ENCODE measurements at places on chromosomes 4 and X.

GRCh38 chr4:19262467-19262866, 989.2 kb upstream of the SLIT2 start:
- DNase-seq = no peak

DNA sequence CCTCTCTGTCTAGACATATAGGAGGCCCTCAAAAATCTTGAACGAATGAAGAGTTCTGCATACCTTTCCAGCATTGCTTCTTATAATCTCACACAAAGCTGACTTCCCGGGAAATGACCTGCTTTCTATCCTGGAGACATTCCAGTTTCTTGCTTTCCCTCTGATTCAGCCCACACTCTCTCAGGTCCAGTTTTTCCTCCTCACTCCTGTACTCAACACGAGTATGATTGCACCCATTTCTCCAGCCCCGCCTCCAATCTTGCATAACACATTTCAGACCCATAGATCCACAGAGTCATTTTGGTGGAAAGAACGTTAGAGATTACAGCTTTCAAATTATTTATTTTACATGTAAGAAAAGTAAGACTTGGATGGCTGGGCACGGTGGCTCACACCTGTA, 127.5 kb upstream of the TLR3 start:
- DNase-seq = no peak

DNA sequence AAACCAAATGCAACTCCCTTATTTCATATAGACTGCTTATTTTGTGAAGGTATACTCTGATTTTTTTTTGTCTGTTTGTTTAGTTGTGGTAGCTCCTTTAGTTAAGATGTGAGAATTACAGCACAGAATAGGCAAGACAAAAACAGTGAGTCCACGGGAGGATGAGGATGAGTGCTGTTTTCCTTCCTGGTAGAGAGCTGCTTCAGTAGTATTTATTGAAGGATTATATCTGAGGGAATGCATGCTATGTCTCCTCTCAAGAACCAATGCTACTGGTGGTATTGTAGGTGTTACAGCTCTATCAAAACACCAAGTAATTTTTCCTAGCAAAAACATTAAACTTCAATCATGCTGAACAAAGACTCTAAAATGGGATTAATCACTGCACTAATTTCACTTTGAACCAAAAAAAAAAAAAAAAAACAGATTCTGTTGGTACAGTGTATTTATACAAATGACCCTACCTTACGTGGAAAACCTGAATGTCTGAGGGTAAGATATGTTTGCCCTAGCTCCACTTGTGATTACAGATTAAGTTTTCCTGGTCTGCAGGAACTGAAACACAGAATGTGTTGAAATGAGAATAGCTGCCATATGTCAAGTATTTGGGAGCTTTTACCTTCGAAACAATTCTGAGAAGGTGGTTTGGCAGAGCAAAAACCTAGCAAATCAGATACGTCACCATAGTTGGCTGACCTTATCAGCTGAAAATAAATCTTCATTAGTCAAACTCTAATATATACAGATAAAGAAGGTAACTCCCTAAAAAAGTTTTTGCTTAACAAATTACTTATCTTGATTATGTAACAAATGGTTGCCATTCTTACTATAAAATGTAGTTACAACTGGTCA, 40.3 kb downstream of the PPP3CA start:
- no peak for DNase-seq

GRCh38 chrX:149540131-149540620, 636 bp upstream of the EOLA1 start:
- DNase-seq = peak; percentile 55

DNA sequence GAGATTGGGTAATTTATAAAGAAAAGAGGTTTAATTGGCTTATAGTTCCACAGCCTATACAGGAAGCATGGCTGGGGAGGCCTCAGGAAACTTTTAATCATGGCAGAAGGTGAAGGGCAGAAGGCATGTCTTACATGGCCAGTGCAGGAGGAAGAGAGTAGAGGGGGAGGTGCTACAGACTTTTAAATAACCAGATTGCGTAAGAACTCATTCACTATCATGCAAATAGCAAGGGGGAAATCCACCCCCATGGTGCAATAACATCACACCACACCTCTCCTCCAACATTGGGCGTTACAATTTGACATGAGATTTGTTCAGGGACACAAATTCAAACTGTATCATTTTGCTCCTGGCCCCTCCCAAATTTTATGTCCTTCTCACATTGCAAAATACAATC, 353.8 kb upstream of the PABPC5 start:
- DNase-seq = no peak

DNA sequence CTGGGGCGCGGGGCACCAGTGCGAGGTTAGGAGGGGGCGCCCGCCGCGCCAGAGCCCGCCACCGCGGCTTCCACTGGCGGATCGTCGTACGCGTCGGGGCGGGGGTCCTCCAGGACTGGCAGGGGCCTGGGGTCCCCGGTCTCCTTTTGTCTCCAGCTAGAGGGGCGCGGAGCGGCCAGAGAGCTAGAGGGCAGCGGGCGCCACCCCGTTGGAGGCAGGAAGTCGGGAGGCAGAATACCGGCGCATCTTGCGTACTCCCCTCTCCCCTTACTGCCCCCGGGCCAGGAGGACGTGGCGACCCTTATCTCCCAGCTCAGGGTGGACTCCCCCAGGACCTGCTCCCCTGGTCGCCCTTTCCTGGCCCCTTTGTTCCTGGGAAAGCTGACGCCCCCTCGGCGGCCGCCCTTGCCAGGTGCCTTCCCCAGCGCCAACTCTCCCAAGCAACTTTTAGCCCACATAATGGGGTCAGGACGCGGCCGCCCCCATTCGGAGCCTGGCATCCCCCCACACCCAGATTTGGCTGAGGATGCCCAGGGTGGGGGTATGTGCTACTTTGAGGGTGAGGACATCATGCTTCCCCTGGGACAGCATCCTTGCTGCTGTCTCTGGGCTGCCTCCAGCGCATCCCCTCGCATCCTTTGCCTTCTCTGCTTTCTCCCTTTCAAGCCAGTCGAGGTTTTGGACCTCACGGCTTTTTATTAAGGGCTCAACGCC, 933 bp downstream of the CNKSR2 start:
- no peak for DNase-seq

- no peak for DNase-seq
Measured at GRCh38 chrX:50103866-50104566, 96.8 kb downstream of the AKAP4 start.

DNA sequence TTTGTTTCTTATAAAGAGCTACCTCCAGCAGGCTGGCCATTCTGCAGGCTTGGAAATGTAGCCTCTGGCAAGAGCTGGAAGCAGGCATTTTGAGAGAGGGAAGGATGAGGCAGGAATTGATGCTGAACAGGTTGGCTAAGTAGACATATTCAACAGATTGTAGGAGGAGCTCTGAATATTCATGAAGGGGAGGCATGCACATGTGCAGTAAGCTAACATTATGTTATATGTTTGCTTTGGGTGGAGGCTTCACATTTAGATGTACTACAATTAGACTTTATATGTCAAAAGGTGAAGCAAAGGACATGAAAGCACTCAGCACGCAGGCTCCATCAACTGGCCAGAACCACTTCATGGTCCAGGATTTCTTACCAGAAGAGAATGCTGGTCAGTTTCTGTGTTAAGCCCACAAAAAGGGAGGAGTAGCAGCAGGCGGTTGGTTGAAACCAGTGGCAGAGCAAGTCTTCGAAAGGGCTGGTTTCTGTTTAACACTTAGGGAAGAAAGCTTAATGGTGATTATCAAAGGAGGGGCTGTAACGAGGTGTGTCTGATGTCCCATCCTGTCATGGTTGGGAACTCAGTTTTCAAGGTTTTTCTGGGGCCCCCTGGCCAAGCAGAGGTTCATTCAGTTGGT, 54.8 kb downstream of the FGFBP1 start:
- no peak for DNase-seq

DNA sequence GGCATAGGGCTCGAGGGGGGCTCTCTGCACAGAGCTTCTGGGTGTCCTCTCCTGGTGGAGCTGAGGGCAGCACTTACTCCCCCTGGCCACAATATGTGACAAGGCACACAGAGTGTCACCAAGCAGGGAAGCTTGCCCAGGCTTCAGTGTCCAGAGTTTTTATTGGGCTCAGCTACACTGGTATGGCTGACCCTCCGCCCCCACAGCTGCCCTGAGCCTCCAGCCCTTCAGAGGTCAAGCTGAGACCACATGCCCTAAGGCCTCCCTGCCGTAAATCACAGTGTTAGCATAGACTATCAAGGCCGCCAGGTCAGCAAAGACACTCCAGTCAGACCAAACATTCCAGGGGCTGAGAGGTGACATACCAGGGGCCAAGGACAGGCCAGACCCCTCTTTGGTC, 59.0 kb downstream of the EVC start:
- DNase-seq = no peak

DNA sequence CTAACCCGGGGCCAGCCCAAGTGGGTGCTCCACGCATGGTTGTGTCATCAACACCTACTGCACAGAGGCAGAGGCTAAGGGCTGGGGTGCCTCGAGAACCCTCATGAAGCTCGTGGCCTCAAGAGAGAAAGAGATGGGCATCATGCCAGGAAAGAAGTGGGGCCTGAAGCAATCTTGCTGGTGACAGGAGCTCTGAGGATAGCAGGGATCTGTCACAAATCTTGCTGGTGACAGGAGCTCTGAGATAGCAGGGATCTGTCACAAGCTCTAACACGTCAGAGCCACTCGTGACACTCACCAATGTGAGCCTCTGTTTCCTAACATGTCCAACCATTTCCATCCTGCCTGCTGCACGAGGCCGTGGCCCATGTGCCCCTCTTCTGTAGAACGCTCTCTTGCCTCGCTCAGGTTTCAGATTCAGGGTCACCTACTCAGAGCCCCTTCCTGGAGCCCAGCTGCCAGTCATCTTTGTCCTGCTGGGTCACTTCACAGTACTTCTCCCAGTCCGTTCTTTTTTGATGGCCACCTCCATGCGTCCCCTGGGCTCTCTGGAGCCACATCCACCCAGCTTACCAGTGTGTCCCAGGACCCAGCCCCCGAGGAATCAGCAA, 21.1 kb downstream of the PNMA6E start:
- DNase-seq = no peak

DNA sequence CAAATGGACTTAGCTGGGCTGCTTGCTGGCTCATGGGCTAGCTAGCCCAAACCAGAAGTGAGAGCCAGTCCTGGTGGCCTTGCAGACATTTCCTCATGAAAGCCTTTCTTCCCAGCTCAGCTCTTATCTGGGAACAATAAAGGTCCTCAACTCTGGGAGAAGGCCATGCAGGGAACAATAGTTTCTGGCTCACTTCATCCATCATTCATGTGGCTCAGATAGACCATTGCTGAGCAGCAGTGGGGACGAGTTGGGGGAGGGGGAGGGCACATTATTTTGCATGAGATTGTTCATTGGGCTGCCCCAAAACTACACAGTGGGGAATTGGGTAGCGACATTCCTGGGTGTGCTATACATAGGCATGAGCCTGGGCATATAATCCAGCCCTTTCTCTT, 47.6 kb downstream of the NHSL2 start:
- no peak for DNase-seq

DNA sequence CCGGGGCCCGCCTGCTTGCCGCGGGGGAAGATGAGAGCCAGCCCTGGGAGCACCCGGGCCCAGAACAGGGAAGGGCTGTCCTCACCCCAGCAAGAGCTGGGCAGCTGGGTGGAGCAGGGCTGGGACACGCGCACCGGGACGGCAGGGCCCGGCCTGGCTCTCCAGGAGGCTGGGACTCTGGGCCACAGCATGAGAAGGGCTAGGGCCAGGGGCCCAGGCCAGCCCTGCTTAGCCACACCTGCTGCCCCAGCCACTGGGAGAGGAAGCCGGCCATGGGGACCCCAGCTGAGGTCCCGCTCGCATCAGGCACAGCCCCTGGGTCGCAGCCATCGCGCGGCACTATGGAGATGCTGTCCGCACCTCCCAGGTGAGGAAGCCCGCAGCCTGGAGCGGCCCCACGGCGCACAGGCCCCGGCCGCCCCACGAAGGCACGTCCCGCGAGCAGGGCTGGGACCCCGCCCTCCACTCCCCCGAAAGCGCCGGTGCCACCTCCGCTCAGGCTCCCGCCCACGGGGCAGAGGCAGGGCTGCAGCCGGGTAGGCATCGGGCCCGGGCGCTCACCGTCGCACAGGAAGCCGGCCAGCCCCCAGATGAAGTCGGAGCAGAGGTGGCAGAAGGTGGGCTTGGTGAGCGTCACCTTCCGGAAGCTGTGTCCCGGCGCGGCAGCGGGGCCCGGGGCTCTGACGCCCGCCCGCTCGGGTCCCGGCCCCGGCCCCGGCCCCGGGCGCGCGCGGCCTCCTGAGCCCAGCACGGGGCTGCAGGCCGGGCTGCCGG, 531 bp downstream of the DGKQ start:
- no peak for DNase-seq

- no peak for DNase-seq
Measured at GRCh38 chr4:128527351-128527750, 239.7 kb upstream of the PGRMC2 start.

- DNase-seq = no peak
Measured at GRCh38 chr4:113004655-113005054, 44.8 kb upstream of the ANK2 start.

GRCh38 chr4:139267301-139267700, 12.7 kb downstream of the MGARP start:
- no peak for DNase-seq

DNA sequence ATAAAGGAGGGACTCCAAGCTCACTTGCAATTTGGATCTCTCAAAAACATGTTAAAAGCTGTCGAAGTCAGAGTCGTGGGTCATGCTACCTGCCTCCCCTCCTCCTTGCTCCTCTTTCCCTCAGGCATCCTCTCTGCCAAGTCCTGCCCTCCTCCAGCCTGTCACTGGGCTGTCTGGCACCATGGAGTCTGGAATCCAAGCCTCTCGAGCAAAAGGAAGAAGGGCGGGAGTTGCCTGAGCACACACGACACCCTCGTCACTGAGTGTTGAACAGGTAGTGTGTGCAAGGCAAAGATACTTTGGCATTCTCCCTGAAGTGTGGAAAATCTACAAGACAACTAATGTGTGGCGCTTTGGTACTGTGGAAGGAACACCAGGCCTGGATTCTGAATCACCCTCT, 62.2 kb downstream of the HAUS3 start:
- no peak for DNase-seq

DNA sequence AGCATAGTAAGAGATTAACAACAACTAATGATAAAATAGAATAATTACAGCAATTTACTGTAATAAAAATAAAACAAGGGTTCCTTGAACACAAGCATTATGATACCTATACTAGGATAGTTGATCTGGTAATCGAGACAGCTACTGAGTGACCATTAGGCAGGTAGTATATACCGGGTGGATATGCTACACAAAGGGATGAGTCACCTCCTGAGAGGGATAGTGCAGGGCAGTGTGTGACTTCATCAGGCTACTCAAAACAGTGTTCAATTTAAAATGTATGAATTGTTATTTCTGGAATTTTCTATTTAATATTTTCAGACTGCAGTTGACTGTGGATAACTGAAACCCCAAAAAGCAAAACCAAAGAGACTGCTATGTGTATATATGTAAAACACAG, 9.7 kb upstream of the ANTXR2 start:
- no peak for DNase-seq

DNA sequence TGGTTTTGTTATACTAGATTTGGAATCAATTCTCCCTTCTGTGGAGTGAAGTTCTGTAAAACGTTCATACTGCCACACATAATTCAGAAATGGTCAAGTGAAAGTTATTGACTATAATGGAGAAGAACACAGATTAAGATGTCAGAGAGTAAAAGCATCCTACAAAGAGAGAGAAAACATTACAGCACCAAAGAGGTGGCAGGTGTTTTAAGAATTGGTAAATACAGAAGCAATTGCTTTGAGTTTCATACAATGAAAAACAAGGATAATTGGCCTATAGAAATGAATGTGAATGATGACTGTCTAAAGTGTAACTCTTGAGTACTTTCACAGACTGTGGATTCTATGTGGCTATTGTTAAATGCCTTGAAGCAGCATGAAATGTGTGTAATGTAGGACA, 435.6 kb upstream of the SMIM31 start:
- DNase-seq = no peak

All from NCI-H1417 treated with DMSO at 0.1 percent for 48 hours (cell line).